ENCODE measurements at places on chromosomes 2 and 18. TPM values are rescaled to one million over a fixed set of nuclear protein-coding genes. Genes with fewer than 3 reads are reported as not detected.

Gene OR6B2
- not detected for polyA plus RNA-seq

Gene GALR1
- 0.22 TPM for polyA plus RNA-seq

Gene LRRTM4
- 1.3 TPM for polyA plus RNA-seq

Gene EPHA4
- 59.0 TPM for polyA plus RNA-seq

Gene DPYSL5
- 8.6 TPM for polyA plus RNA-seq

Gene ALLC
- not detected for polyA plus RNA-seq

Gene CGREF1
- 8.6 TPM for polyA plus RNA-seq

DNA sequence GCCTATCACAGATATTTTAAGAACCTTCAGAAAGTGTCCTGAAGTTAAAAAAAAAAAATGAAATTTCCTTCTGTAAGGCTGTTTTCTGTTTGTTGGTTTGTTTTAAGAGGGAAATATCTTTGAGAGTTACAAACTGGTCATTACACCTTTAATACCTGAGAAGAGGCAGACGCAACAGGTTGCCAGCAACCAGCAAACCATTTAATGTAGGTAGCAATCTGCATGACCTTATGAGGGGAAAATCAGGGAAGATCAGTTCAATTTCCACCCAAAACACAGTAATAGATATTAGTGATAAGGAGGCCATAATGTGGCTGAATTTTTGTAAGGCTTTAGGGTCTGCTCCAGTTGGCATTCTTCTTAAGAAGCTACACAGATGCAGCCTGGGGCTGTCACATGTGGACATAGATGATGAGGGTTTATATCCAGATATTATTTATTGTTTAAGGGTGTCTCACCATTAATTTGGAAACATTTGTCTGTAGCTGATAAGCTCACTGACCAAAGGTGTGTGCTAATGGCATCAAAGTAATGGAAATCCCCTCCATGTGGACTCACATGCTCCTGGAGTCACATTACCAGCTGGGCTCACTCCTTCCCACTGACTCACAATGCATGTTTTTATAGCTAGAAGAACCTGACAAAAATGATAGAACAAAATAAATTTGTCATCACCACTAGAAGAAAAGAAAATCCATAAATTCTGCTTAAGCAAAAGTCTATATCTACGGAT is 83.5 kb upstream of the DTNA start:
- no peak for DNase-seq

DNA sequence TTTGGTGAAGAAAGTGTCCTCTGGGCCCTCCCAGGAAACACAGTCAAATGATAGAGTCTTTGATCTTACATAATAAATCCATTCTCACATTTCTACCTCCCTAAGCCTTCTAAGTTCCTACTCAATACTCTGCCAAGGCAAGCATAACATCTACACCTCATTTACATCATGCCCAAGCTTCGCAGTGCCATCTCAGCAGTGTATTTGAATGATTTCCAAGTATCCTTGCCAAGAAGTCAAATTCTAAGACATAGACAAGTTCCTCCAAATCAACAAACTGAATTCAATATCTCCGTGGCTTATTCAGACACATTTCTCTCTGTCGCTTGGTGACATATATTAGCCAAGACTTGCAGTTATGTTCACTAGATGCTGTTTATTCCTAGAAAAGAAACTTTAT is 8.1 kb upstream of the MLPH start:
- DNase-seq, result no peak

GRCh38 chr2:45278365-45279078 is 269.3 kb upstream of the SIX2 start:
- DNase-seq, result no peak

GRCh38 chr18:11676867-11677266 is 12.2 kb upstream of the GNAL start:
- DNase-seq, result no peak

- no peak for DNase-seq
Measured at GRCh38 chr18:36467614-36468013, 170.1 kb downstream of the FHOD3 start.

DNA sequence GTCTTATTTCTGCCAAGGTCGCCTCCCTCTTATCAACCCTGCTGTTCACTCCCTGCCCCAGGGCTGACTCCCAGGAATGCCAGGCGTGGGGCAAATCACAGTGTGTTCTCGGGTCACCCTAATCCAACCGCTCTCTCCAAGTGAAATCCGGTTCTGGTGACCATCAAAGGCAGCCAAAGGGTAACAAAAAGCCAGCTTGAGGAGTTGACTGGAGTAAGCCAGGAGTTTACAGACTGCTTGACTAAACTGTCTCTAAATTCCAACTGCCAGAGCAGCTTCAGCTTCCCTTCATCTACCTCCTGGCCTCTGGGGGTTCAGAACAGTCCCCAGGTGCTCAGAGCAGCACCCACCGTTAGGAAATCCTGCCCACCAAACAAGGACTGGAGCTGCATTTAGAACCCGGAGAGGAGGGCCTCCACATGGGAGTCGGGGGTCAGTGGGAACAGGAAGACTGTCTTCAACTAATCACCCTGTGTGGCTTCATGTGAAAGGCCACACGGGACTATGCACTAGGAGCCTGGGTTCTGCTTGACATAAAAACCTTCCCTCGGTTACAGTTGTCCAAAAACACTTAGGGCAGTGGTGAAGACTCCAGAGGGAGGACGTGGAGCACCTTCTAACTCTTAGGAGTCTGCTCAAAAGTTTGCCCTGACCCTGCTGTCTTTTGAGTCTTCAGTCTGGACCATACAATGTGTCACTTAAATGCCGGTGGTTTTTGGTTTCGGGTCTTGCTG is 24.2 kb upstream of the MCFD2 start:
- no peak for DNase-seq

GRCh38 chr2:181106789-181107627 is 126.6 kb downstream of the UBE2E3 start:
- no peak for DNase-seq

DNA sequence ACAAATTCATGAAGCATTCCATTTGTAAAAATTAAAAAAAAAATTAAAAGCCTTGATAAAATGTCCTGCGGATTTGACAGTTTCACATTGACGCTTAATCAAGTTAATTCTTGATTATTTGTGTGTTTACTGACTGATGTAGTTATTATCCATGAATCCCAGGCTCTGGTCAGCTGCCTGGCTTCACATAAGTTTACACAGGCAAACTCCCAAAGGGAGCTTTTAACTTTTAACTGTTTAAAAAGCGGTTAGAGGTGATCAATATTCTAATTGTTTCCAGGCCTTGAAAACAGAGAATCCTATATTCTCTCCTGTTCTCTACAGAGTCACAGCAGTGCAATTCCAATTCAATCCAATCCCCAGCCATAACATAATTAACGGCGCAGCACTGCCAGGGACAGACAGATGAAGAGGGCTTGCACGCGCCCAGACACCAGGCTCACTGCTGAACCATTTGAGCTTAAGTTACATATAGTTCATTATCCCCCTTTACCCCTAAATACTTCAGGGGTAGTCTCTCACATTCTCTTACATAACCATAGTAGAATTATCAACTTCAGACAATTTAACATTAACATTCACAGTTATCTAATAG is 47.5 kb downstream of the ATP8B1 start:
- DNase-seq, result no peak

DNA sequence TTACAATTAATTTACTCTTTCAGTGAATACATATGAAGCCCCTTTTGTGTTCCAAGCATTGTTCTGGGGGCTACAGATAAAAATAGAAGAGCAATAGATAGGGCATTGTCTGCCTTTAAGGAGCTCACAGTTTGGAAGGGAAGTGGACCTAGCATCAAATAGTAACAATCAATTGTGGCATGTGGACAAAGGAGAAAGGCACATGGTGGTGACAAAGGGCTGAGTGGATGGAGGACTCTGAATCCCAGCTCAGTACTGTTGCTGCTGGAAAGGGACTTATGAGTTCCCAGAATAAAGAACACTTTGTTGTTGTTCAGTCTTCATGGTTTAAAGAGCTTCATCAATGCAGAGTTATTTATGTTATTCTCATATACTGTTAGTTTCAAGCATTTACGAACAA is 217.7 kb downstream of the HRH4 start:
- DNase-seq, result no peak

DNA sequence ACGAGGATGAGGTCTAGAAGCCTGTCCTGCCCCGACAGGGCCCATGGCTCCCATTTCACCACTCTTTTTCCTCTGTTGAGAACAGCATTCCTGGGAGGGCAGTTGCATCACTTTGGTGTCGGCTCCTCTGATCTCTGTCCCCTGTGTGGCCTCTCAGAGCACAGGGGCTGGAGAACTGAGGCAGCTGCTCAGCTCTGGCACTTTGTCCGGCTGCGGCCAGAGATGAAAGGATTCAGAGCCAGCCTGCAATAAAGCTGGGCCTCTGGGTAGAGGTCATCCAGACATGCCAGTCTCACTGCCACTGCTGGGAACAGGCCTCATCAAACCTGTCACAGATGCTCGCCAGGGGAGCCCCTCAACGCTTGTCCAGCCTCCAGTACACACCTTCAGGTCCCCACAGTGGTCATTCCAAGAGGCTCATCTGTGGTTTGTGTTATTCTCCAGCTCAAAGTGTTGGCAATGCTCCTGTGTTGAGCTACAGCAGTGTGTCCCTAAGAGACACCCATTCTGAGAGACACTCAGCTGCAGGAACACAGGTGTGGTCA is 13.1 kb upstream of the ROCK2 start:
- DNase-seq, result no peak

- no peak for DNase-seq
Measured at GRCh38 chr2:147636886-147637285, 207.9 kb upstream of the ACVR2A start.

GRCh38 chr2:165214093-165214492 is 10.2 kb upstream of the SCN3A start:
- no peak for DNase-seq

- DNase-seq, result peak; percentile 4
Measured at GRCh38 chr2:76946631-76947145, 575.5 kb downstream of the LRRTM4 start.

- no peak for DNase-seq
Measured at GRCh38 chr2:230319211-230319862, 7.7 kb upstream of the SP140L start.

- no peak for DNase-seq
Measured at GRCh38 chr2:145597809-145598208, 1077.9 kb upstream of the ZEB2 start.

GRCh38 chr2:239021651-239022436 is 174.0 kb downstream of the TWIST2 start:
- DNase-seq, result no peak

GRCh38 chr2:102486941-102487702 is 14.1 kb downstream of the SLC9A4 start:
- DNase-seq, result no peak

GRCh38 chr2:31265234-31265633 is 31.3 kb downstream of the EHD3 start:
- no peak for DNase-seq

GRCh38 chr18:8029731-8030130 is 462.6 kb downstream of the PTPRM start:
- DNase-seq, result no peak
